ENCODE measurements at places on chromosomes 4 and X.
A peak's percentile ranks its signal among the peaks of the same experiment; 100 is the strongest.

DNA sequence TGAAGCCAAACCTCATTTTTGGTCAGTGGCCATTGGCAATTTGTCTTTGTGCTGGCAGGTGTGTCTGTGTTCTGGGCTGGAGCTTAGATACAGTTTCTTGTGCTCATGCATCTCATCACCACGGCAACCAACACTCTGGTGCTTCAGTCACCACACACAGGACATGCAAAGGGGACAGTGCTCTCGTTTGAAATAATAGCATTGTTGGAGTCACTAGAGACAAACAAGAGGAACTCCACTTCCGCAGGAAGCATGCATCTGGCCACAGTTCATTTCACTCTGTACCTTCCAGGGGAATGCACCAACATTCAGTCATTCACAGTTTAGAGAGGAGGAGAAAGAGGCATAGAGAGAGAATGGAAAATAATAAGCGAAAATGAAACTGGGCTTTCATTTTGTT lies 267.4 kb downstream of the ANK2 start:
- no peak for DNase-seq

GRCh38 chr4:113637823-113638561 lies 123.5 kb downstream of the CAMK2D start:
- no peak for DNase-seq

DNA sequence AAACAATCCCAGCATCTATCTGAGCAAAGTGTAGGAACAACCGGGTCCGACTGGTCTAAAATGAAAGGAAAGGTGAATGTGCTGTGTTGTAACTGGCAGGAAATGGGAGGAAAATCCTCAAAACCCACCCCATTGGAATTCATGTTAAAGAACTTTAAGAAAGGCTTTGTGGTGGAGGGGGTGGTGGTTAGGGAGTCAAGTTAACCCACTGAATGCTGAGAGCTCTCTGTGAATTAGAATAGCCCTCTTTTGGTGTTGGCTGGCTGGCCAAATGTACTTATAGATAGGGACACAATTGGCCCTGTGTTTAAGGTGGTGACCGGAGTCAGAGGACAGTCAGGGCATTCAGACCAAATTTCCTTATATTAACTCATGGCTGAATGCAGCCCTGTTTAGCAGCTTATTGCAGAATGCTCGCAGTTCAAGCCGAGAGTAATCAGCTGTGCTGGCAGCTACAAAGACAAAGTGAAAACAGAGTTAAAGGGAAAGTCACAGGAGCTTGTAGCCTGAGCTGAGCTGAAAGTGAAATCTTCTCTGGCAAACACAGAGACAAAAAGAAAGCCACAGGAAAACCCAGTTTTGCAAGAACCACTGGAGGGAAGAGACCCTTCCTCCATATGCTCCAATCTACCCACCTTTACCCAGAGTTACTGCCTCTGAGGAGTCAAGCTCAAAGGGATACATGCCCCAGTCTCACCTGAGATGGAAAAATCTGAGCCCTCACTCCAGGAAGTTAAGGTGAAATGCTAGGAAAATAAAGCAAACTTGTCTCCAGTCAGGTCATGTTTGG lies 38.5 kb upstream of the UGT2B7 start:
- no peak for DNase-seq

GRCh38 chr4:108352664-108353308 lies 184.1 kb upstream of the LEF1 start:
- no peak for DNase-seq

GRCh38 chr4:24858550-24858949 lies 54.3 kb downstream of the CCDC149 start:
- DNase-seq = no peak

GRCh38 chr4:78058591-78059523 lies 1.7 kb downstream of the FRAS1 start:
- DNase-seq = no peak

- no peak for DNase-seq
These were observed 148.3 kb downstream of the DCTD start for GRCh38 chr4:182768838-182769237.

DNA sequence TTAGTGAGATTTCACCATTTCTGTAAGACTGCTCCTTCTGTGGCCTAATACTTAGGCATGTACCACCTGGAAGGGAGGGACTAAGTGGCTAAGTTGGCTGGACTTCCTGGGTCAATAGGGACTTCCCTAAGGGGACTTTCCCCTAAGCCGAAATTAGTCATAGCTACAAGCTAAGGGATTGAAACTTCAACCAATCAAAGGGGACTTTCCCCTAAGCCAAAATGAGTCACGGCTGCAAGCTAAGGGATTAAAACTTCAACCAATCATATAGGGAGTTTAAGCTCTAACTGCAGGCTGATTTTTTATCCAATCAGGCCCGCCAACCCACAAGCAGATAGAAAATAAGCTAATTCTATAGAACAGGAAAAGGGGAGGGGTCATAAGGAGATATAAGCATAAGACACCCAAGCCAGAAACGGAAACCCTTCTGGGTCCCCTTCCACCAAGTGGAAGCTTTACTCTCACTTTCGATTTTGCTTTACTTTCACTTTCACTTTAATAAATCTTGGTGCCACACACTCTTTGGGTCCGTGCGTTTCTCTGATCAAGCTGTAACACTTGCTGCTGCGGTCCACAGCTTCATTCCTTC lies 382.8 kb downstream of the KLHL4 start:
- DNase-seq = no peak

- DNase-seq = no peak
These were observed 20.0 kb upstream of the AADAT start for GRCh38 chr4:170109586-170110284.

DNA sequence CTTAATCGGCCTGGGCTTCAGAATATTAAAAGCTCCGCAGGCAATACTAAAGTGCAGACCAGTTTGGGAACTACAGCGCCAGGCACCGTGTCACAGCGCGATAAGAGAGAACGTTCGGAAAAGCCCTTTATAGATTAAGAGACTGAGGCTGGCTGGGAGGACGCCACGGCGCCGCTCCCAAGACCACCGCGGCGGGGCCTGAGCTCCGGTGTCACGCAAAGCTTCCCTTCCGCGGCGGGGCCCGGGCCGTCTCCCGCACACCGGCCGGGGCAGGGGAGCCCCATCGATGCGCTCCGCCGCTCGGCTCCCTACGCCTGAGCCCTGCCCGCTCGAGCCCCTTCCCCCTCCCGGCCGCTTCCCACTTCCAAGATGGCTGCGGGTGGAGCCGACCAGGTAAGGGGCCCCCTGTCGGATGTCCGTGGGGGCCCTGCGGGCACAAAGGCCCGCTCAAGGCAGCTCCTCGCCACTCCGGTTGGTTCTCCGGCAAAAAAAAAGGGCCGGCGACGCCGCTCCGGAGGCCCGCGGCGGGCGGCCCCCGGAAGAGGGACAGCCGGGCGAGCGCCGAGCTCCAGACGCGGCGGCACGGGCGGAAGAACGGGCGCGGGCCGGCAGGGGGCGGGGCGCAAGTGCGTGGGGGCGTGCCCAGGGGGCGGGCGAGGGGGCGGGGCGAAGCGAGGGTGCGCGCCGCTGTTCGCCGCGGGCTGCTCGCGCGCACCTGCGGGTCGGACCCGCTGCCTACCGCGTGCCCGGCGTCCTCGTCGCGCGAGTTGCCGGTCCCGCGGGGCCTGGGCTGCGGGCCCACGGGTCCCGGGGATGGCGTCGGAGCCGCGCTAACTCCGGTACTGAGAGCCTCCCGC lies at the start of gene TBC1D14:
TBC1D14 (plus strand) TSS at position 714 of the 857 bp plus-strand sequence. CDS start 13,564 bp downstream, outside the sequence.
- DNase-seq = peak; percentile 46

- DNase-seq = no peak
These were observed 193.6 kb upstream of the BANK1 start for GRCh38 chr4:101596781-101597552.

- DNase-seq = no peak
These were observed 57.4 kb downstream of the PSAPL1 start for GRCh38 chr4:7377223-7377865.

DNA sequence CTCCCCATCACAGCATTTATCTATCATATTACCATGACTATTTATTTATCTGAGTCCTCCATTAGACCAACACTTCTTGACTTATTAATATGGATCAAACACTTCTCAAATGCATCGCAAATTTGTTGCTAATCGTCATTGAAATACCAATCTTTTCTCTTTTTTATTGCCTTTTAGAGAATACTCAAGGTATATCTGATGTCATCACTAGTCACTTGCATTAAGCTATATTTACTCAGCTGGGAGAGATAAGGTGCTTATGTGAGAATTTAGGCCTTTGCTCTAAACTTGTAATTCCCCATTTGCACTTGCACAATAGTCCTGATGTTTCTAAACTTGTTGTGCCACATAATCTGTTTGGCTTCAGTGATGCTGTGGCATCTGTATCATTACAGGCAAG lies 95.0 kb downstream of the RASGEF1B start:
- DNase-seq = no peak

DNA sequence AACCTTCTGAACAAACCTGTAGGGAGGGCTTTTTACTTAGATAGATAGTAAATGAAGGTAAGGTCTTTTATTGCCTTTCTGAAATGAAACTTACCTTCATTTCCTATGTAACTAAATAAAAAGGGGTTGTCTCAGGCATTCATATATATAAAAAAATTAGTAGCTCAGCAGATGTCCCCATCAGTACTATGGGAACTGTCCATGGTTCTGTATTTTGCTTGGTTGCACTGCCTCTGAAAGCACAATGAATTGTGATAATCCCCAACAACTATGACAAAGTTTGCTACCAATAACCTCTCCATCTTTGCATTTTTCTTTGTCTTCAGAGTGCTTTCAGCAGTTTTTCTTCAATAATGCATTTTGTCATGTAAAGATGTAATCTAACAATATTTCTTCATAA lies 222.4 kb downstream of the SLIT2 start:
- no peak for DNase-seq

- DNase-seq = peak; percentile 36
These were observed 122.6 kb downstream of the SHISA3 start for GRCh38 chr4:42519803-42520417.

GRCh38 chr4:124868495-124868894 lies 156.0 kb upstream of the ANKRD50 start:
- DNase-seq = no peak

DNA sequence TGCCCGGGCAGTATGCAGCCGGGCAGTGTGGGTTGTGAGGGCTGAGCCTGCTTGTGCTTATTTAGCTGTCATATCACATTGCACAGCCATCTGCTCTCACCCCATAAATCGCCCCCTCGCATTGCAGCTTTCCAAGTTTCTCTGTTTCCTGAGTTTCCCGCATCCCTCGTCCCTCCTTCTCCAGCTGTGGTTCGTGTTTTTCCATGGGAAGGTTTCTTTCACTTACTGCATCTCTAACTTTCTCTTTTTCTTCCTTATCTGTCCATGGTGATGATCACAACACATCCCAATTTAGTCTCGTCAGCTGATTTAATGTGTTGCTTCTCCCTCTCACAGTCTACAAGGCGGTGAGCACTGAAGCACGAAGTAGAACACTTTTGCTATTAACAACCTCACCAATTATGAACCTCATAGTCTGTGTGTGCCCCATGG lies 118.1 kb downstream of the ENPP6 start:
- DNase-seq = no peak

GRCh38 chr4:139954512-139954911 lies 199.5 kb downstream of the MAML3 start:
- DNase-seq = no peak

GRCh38 chrX:69121321-69122000 lies 43.8 kb downstream of the PJA1 start:
- DNase-seq = no peak

DNA sequence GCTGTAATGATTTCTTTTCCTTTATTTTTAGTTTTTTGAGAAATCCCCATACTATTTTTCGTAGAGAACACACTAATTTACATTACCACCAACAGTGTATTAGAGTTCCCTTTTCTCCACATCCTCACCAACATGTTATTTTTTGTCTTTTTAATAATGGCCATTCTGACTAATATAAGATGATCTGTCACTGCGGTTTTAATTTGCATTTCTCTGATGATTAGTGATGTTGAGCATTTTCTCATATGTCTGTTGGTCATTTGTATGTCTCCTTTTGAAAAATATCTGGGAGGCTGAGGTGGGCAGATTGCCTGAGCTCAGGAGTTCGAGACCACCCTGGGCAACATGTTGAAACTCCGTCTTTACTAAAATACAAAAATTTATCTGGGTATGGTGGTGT lies 30.2 kb downstream of the SPINK2 start:
- DNase-seq = no peak

DNA sequence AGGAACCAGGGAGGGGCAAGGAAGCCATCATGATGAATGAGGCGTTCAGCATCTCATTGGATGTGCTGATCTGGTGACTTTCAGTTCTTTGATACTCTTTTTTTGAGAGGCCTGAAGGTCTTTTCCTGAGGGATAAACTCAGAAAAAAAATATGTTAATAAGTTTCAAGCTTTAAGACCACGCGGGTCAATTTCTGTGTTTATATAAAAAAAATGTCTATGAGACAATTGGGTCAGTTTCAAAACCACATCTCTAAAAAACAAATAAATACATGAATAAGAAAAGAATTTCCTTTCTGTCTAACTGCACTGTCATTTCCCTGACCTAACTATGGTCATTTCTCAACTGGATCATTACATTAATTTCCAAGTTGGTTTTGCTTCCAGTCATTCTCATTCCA lies 62.6 kb downstream of the TRIML1 start:
- DNase-seq = no peak

GRCh38 chr4:147480891-147481576 lies at the start of gene EDNRA:
Gene EDNRA (plus strand): TSS chr4:147481097. CDS start chr4:147485682, 4,585 bp downstream.
- DNase-seq = no peak

DNA sequence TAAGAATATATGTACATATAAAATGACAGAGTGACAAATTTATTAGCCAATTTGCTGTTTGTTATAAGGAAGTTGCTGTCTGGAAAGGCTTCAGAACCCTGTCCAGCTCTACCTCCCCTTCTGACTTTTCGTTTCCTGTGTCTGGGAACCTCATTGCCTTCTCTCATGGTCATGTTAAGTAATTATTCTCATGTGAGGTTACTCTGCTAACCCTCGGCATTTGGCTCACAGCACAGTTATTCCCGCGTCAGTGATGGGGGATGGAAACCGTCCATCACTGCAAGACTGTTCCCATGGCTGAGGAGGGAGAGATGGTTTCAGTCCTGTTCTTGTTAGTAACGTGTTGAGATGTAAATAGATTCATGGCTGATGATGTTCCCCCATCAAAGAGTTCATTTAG lies 11.9 kb downstream of the EDNRA start:
- no peak for DNase-seq

GRCh38 chr4:48064349-48064748 lies 47.8 kb downstream of the NIPAL1 start:
- no peak for DNase-seq

- no peak for DNase-seq
These were observed 9.0 kb upstream of the PAGE5 start for GRCh38 chrX:55210931-55211677.

DNA sequence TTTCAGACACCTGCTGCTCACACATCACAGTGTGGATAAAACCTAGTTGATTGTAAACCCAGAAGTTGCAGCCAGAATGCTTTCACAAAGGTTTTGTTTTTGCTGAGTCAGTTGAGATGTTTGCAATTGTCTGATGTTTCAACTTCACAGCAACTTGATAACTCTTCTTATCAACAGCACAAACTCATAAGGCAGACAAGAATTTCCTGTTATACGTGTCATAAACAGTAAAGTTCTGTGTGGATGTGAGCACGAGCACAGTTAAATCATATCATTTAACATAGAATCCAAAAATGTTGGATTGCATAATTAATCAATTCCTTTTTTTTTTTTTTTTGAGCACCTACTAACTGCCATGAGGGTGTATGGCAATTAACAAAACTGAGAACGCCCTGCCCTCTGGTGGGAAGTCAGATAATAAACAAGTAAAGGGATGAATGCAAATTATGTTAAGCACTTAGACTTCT lies 512.2 kb downstream of the PDHA2 start:
- DNase-seq = no peak

GRCh38 chr4:37246891-37247290 lies 2.3 kb downstream of the NWD2 start:
- DNase-seq = no peak

- DNase-seq = no peak
These were observed 28.6 kb downstream of the MAGEB1 start for GRCh38 chrX:30275498-30275897.
